ENCODE measurements at places on chromosomes 2 and 18.

GRCh38 chr2:215624423-215624829 lies 188.6 kb upstream of the FN1 start:
- DNase-seq: no peak

GRCh38 chr18:58819051-58819450 lies 45.6 kb upstream of the ZNF532 start:
- DNase-seq: no peak

DNA sequence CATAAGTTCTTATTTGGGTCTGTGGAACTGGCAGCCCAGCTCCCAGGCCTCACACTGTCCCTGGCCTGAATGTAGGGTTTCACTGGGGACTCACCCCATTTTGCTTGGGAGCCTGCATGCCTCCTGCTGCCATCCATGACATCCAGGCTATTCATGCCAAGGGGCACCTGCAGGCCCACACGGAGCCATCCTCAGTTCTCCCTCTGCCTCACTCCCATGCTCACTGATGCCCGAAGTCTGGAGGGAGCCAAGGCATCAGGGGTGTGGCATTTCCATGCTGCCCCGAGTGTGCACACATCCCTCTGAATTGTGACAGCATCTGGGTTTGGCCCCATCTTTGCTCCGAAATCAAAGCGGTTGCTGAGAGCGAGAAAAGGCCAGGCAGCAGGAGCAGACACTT lies 67.4 kb upstream of the ZNF804A start:
- no peak for DNase-seq

GRCh38 chr2:212361174-212361756 lies 177.3 kb downstream of the ERBB4 start:
- no peak for DNase-seq

DNA sequence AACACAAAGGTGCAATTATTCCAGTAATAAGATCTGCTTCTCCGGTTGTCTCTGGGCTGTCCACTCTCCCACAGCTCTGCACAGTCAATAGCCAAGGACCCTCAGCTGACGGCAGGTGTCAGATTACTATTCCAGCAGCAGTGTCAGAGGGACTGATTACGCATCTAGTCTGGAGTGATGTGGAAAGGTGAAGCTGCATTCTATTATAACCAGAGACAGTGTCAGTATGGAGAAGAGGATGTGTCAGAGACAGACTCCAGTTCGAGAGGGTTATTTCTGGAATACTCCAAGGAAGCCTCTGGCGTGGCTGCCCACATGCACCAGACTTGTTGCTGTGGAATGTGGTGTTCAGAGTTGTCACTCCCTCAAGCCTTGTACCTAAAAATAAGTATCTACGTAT lies 163.6 kb upstream of the TMEM200C start:
- no peak for DNase-seq

Measured in activated T-cell treated with anti-CD3 and anti-CD28 coated beads for 1 hour (primary cell).